ENCODE measurements at places on chromosomes 6 and 20.

DNA sequence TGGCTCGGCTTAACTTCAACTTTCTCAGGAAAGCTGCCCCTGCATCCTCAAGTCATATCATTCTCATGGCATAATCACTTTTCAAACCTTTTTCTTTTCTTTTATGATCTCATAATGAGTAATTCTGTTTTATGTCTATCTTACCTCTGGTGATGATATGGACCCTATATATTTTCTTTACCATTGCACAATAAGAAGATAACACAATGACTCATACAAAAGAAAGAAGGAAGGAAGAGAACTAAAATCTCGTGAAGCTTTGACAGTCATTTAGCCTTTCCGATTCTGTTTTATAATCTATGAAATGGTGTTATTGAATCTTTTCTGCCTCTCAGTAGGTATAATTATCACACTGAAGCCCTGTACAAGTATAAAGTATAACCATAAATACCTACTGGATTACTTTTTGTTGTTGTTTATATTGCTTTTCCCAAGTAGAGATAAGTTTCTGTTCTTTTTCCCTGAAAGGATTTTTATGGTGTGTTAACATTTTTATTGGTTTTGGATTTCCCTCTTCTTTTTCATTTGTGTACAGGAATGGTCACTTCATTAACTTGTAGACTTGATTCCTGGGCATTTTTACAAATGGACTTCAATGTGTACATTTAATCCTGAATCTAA, 300.9 kb downstream of the LAMA2 start:
- peak; percentile 43 for DNase-seq

DNA sequence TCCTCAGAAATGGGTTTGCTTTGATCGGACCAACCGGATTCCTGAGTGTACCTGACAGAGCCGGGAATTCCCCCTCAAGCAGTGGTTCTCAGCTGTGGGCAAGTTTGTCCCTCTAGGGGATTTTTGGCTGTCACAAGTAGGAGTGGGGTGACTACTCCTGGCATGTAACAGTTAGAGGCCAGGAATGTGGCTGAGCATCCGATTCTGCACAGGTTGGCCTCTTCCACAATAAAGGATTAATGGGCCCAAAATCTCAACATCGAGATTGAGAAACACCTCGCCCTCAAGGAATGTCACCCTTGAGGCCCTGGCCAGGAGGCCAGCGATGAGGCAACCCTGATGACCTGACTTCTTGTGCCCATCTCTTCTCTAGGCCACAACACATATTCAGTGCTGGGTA, 7.9 kb downstream of the AGPAT4 start:
- no peak for DNase-seq

DNA sequence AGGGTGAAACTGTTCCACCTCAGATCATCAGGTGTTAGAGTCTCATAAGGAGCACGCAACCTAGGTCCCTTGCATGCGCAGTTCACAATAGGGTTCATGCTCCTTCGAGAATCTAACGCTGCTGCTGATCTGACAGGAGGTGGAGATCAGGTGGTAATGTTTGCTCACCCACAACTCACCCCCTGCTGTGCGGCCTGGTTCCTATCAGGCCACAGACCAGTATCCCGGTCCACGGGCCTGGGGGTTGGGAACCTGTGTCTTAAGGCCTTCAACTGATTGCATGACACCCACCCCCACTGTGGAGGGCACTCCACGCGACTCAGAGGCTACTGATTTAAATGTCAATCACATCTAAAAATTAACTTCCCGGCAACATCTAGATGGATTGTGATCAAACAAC, 411.2 kb upstream of the SULF2 start:
- DNase-seq, result no peak

DNA sequence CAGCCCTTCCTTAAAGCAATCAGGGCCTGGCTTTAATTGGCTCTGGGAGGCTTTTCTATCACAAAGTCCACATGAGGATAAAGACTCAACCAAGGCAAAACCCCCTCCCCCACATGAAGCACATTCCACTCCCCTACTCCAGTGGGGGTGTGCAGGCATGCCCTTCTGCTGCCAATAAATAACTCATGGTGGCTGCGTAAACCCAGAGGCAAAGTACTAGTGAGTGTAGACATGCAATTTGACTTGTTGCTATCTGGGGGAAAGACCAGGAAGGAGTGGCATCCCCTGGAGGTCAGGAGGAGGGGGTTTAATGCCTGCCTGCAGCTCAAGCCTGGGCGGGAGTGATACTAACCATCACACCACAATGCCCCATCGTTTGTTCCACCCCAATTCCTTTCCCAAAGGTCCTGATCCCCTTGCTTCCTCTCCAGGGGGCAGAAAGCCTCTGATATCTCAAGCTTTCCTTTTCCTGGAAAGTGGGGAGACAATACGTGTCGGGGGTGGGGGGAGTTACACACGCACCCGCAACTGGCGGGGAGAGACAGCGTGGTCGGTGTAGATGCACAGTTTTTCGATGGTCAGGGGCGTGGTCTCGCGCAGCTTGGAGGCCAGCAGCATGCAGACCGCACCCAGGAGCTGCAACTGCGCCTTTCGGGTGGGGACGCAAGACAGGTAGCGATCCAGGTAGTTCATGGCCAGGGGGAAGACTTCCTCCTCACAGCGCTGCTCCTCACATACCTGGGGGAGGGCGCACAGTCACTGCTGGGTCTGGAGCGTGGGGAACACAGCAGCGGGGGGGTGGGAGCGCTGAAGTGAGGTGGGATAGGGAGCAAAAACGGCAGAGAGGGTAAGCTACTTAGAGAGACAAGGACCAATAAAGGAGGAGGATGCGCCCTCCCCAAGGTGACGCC, 1.5 kb downstream of the CCND3 start:
- DNase-seq, result no peak

DNA sequence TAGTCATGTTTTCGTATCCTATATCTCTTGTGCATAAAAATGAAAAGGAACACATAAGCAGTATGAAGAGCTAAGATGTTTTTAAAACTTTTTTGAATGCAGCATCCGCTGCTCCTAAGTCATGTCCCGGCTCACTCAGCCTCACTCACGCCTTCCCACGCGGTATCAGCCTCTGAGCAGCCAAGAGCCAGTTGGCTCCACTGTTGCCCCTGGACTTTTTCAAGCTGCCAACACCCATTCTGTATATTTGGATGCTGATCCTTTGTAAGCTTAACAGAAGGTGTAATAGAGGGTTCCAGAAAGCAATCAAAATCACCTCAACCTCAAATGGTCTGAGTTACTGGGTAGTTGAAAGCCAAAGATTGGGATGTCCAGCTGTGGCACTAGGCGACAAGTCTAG, 139.3 kb downstream of the TTLL2 start:
- DNase-seq, result no peak

- peak; percentile 53 for DNase-seq
Measured at GRCh38 chr6:132687306-132687705, 26.5 kb downstream of the VNN1 start.

- no peak for DNase-seq
Measured at GRCh38 chr6:166540631-166541331, 45.7 kb downstream of the RAMACL start.

GRCh38 chr6:65988006-65988405, 281.0 kb upstream of the EYS start:
- no peak for DNase-seq

DNA sequence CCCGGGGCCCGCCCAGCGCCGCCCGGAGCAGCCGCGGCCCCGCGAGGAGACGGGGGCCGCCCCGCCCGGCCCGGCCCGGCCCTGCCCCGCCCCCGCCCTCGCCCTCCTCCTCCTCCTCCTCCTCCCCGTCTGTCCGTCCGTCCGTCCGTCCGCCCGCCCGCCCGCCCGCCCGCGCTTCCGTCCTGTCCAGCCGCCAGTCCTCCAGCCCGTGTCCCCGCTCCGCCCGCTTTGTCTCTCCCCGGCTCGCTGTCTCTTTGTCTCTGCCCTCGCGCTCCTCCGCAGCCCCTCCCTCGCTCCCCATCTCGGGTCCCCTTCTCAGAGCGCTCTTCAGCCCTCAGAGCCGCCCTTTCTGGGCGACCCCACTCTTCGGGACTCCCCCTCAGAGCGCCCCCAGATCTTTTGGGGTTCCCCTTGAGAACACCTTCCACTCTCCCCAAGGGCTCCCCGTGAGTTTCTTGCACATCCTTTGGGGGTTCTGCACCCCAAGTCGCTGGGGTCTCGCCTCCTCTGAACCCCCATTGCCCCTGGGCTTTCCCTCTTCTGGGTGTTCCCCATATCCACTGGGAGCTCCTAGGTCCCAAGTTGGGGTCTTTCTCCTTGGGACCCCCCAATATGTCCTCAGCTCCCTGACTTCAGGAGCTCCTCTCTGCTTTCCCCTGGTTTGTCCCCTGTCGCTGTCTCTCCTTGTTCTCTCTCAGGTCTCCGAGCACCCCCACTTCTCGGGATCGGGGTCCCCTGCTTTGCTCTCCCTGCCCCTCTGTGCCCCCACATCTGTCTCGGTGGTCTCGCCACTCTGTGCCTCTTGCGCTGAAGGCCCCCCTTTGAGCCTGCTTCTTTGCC, 79.5 kb upstream of the MYL9 start:
- no peak for DNase-seq

DNA sequence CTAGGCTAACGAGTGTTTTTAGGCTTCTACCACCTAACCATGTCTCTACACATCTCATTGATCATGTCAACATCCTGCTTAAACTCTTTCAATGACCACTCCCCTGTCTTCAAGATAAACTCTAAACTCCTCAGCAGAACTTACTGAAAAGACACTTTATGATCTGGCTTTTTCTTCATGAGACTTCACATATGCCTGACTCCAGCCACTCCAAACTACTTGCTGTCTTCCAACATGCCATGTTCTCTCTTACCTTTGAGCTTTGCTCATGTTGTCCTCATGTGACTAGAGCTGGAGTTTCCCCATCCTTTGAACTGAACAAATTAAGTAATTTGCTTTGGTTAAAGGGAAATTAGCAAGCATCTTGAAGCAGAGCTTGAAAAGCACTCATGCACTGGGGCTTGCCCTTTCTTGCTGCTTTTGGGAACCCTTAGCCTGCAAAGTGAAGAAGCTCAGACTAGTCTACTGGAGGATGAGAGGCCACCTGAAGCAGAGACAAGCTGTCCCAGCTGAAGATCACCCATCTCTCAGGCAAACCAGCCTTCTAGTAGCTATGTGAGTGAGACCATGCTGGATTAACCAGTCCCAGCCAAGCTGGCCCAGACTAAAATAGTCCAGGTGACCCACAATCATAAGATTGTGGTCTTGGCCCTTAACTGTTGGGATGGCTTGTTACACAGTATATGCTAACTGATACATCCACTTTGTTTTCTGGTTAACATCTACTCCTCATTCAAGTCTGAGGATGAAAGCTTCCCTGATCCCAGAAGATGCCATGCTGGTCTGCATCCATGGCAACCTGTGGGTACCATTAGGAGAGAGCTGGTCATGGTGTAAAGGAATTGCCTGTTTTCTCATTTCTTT, 235.8 kb downstream of the GMPR start:
- no peak for DNase-seq

- no peak for DNase-seq
Measured at GRCh38 chr20:32611868-32612267, 26.7 kb upstream of the NOL4L start.

GRCh38 chr6:159062564-159062945, 17.8 kb upstream of the TAGAP start:
- DNase-seq, result no peak

DNA sequence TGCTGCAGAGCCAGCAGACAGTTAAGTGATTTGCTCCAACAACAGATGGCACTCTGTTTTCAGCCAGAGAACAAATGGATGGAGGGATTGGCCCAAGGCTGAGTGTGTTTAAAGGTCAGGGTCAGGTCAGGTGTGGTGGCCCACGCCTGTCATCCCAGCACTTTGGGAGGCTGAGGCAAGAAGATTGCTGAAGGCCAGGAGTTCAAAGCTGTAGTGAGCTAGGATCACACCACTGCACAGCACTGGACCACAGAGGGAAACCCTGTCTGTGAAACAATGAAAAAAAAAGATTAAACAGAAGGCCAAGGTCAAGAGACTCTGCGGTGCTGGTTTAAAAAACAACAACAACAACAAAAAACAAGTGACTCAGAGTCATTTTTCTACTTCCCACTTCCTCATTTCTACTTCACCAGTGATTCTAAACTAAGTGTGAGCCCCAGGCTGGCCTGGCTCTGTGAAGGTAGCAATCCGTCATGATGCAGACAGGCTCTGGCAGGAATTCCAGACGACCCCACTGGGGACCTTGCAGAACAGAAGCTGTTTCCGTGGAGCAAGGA, 42.5 kb upstream of the ARMC2 start:
- DNase-seq, result no peak

DNA sequence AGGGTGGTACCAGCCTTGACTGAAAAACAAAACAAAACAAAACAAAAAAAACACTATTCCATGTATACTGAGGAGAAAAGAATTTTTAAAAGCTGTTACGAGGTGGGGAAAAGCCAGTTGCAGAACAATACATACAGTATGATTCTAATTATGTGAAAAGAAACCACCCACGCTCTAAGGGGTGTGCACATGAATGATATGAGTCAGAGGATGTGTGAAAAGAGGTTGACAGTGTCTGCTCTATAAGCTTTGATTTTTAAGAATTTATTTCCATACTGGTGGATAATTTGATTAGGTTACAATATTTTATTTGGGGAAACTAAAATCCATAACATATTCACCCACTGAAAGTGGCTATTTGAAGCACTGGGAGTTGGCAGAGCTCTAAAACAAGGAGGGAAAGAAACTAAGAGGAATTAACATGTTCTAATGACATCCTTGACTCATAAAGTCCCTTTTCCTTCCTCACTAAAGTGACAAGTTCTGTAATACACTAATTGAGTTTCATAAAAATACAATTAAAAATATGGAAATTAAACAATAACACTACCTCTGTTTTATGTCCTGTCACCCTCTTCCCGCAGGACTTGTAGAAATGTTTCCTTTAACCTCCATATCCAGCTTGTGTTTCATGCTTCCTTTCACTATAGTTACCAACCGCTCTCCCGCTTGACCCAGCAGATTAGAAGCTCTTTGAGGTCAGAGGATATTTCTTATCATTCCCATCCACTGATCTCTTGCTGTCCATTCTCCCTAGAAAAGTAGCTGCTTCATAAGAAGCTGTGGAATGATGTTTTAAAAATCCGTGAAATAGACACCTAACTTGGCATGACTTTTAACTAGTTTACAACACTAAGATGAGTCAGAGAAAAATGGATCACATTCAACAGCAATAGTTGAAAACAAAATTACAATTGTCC, 118.6 kb upstream of the CCDC28A start:
- DNase-seq, result no peak

GRCh38 chr6:130075879-130076460, 57.6 kb downstream of the L3MBTL3 start:
- no peak for DNase-seq

GRCh38 chr20:44646023-44646640, 5.4 kb downstream of the ADA start:
- no peak for DNase-seq

- no peak for DNase-seq
Measured at GRCh38 chr6:92568541-92568940, 850.8 kb downstream of the EPHA7 start.

GRCh38 chr6:118468682-118469465, 79.2 kb upstream of the PLN start:
- no peak for DNase-seq

DNA sequence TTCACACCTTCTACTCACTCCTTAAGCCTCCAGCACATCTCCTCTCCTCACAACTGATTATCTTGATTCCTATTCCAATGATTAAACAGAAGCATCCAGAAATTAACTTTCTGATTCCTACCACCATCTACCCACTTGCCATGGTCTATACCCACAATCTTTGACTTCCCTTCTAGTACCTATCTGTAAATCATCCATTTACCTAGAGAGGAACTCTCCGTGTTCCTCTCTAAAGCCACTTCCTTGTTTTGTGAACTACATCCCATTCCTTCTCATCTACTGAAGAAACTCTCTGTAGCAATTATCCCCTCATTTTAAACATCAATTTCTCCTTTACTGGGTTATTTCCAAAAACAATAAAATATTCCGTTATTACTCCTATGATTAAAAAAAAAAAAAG, 167.3 kb downstream of the ARHGAP18 start:
- DNase-seq, result no peak

- no peak for DNase-seq
Measured at GRCh38 chr6:109964949-109965348, 13.2 kb upstream of the GPR6 start.
